Cardiac muscle cell (in vitro differentiated cells and primary cell): ENCODE measurements at places on chromosomes 1 and 21.

DNA sequence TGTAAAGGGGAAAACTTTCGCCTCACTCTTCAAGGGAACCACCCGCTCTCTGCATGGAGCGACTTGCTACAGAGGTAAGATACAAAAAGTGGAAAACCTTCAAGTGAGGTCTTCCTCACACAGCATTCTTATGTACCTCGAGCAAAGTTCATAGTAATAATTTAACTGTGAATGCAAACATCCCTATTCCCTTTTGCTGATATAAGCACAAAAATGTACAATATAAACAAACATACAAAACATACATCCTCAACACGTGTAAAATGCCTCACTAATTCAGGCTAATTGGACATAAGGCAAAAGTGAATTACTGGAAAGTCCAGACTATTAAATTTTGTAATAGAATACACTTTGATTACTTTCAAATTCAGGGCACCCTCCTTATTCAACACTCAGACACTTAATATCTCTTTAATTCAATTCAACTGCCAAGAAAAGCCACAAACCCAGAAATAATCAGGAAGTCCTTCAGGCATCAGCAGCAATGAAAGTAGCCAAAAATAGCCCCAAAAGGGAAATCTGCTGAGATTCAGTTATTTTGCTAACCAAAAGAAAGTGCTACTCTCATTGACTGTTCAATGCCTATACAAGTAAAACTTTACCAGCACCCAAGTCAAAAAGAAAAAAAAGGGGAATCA lies 15.2 kb upstream of the LMX1A start:
- DNase-seq, result peak; percentile 38

- no peak for DNase-seq
Measured at GRCh38 chr1:155254714-155255242, 505 bp downstream of the ENTREP3 start.

- no peak for DNase-seq
Measured at GRCh38 chr21:36236052-36236730, 79.6 kb downstream of the DOP1B start.

DNA sequence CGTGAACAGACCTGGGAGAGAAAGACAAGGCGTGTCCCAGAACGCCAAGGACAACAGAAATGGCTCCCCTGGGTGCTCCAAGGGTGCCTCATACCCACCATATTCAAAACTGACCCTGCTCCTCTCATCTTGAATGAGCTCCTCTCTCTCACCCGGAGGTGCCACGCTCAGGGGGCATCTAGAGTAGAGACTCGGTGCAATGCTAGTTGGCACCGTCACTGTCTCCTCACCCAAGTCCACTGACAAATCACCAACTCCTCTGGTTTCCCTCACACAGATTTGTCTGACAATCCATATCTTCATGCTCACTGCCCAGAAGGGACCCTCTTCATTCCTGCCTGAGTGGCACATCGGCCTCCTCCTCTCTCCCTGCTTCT lies 5.0 kb downstream of the TMEM125 start:
- no peak for DNase-seq

DNA sequence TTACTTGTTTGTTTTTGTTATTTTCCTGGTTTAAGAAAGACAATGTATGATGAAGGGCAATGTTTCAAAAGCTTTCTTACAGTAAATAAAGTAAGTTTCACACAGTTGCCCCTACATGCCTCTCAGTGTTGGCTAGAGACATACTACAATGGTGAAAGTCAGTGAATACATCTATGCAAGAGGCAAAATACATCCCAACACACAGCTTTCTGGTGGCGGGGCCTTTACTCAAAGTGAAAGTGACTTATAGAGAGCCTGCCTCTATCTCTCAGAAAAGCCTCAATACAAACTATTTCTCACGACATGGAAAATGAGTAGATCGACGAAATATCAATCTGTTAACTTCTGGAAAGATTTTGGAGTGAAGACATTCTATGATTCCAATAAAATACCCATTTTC lies 122.3 kb downstream of the SLC30A10 start:
- no peak for DNase-seq

- DNase-seq, result peak; percentile 53
Measured at GRCh38 chr1:158095737-158096335, 84.9 kb upstream of the CD1D start.

- DNase-seq, result no peak
Measured at GRCh38 chr21:42304556-42305454, 10.4 kb downstream of the TFF3 start.

GRCh38 chr1:6288665-6289064 lies 27.8 kb upstream of the GPR153 start:
- no peak for DNase-seq

- peak; percentile 56 for DNase-seq
Measured at GRCh38 chr1:39639305-39640130, at the start of gene HEYL. HEYL (minus strand) TSS chr1:39639643; CDS start chr1:39639625, 18 bp downstream.

GRCh38 chr1:32770221-32770731 lies 46.9 kb downstream of the YARS1 start:
- DNase-seq, result no peak

GRCh38 chr1:111275079-111275478 lies 15.6 kb upstream of the CHIA start:
- no peak for DNase-seq

DNA sequence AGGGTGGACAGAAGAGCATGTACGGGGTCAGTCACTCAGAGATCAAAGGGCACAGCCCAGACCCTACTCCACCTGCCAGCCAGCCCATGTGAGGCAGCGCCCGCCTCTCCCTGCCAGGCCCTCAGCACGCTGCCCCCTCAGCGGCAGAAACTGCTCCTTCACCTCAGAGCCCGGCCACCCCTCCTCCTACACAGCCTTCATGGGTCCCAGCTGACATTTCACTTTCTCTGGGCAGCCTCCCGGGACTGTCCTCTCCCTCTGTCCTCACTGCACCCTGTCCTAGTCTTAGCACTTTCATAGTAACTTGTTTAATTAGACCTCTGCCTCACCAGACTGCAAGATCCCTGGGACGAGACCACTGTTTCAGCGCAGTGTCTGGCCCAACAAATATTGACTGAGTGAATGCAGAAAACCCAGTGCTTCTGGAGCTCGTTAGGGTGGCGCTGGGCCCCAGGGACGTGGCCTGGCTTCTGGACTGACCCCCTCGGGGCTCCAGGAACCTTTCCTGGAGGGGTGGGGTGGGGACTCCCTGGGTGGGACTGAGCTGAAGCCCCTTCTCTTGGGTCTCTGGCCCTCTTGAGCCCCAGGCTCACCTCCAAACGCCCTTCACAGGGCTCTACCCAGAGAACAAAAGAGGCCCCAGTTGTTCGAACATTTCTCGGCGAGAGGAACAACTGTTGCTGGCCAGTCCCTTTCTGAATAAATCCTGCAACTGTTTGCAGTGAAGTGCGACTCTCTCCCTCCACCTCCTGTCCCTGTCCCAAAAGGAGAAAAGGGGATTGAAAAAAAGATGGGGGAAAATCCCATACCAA lies 114.9 kb downstream of the CASZ1 start:
- peak; percentile 34 for DNase-seq

GRCh38 chr1:63704443-63704842 lies 69.4 kb upstream of the ROR1 start:
- no peak for DNase-seq

DNA sequence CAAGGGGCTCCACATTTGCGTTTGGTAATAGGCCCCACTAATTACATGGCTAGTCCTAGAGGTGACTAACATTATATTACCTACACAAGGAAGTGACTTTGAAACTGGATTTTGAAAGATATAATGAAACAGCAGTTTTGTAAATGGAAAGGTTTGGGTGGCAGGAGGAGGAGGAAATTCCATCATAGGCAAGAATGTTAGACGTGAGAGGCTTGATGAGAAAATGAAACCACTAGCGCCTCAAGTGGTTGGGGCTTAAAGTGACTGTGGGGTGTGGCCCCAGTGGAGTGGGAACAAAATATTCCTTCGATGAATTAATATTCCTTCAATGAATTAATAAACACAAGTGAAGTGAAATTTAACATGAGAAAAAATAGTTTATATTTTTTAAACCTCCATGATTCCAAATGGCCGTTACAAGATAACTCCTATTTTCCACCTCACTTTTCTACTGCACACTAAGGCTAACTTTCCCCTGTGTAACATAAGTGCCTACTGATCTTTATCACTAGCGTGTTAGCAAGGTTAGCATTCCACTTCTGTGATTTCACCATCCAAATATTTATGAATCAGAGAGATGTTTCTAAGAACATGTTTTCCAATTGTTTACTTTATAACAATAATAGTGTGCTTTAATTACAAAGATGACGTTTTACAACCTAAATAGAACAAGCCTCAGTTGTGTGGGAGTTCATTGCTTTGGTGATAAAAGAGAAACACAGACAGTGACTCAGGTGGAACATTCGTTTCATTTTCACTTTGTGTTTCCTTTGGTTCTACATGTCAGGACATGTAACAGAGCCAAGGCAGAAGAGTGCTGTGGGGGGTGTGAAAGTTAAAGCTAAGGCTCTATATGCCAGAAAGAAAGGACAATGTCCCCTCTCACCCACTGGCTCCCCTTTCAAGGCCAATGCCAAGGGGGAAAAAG lies 12.5 kb upstream of the ATF3 start:
- DNase-seq, result no peak

DNA sequence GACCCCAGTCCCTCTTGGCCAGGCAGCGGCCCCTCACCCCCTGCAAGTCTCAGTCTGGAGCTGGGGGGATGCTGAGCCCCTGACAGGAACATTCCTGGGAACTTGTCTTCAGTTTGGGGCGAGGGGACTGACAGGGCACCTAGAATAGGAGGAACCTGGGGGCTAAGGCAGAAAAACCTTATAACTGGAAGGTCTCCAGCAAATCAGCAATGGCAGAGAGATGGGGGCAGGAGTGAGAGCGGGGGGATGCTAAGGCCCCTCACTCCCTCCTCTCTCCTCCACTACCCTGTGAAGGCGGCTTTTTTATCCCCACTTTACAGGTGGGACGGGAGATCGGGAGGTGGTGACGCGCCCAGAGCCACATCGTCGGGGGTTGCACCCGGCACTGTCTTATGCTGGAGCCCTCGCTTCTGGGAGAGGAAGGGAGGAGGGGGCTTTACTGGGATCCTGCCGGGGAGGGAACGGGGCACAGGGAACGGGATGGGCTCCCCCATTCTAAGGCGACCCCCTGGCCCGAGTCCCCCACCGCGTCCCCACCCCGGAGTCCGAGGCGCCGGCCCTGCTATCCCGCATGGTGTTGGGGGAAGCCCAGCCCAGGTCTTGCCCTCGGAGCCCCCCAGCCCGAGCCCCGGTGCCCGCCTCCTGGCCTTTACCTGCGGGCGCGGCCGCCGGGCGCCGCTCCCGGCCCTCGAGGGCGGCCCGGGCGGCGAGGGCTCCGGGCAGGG lies 456 bp downstream of the COL8A2 start:
- no peak for DNase-seq

DNA sequence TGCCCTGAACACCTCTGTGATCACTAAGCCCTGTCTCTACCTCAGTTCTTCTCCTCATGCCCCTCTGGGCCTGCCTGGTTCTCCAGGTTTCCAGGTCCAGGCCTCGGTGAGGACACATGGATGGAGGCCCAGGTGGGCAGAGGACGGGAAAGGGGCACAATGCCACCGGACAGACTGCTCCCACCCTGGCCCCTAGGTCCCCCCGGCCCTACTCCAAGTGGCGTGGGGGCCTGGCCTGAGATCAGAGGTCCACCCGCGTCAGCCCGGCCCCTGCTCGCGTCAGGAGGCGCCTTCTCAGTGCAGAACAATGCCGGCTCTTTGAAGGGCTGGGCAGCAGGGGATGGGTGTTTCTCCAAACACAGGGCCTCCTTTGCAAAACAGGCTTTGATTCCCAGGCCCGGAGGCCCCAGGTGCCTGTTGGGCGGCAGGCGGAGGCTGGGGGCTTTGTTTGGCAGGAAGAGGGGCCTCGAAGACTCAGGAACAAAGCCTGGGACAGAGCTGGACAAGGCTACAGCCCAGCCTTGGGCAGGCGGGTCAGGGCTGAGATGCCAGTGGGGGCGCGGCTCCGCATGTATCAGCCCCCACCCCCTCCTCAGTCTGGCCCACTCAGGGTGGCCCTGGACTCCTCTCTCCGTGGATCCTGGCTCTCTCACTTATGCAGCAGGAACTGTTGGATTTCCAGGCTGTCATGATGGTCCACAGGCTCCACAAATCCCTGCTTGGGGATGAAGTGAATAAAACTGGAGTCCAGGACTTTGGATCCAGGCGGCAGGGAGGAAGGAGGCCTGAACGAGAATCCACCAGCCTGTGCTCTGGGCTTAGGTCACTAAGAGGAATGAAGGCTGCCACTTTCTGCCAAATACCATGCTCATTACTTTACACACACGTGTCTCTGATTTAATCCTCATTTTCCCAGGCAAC lies 77.4 kb upstream of the SLC2A1 start:
- no peak for DNase-seq

DNA sequence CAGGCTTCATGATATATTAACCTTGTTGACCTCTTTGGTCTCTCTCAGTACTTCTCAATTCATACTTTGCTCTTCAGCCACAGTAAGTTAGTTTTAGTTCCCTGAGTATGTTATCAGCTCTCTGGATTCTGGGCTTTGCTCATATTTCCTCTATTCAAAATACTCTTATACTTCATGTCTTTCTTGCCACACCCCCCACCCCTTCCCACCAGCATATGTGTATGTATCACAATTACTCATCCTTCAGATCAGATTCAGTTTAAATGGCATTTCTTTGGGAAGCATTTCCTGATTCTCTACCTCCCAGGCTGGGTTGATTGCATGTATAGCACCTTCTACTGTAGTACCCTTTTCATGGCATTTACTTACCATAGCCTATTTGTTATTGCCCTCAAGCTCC lies 28.3 kb downstream of the SLC30A7 start:
- DNase-seq, result no peak

- DNase-seq, result no peak
Measured at GRCh38 chr1:43849670-43850069, 83.9 kb upstream of the ARTN start.

DNA sequence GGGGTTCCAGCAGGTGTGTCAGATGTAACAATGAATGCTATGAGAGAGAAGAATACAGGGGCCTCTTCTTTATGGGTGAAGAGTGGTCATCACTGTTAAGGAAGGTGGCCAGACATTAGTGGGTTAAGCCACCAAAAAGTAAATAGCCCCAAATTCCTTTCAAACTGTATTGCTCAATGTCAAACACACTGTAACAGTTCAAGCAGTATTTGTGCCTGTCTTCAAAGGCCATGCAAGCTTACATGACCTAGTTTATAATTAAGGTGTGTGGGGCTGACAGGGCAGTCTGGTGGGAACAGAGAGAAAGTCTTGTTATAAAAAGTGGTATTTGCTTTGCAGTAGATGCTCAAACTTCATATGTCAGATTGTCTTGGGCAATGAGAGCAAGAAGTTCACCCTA lies 18.5 kb downstream of the CHIT1 start:
- no peak for DNase-seq

DNA sequence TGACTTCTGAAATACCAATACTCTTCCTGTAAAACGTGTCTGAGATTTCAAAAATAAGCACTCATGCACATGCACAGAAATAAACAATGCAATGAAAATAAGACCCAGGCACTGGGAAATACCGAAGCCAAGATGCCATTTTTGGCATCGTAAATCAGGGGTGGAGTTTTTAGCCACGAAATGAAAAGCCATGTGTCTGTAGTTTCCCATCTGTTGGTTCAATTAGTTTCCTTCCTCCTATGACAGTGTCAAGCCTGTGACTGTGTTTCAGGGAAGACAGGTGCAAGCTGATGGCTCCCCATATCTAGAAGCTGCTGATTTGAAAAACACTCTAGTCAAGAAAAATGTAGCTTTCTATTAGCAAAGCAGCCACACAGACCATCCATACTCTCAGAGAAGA lies 480.4 kb upstream of the CAMK1G start:
- DNase-seq, result no peak
